Melanocyte of skin (primary cell): ENCODE measurements at places on chromosomes 2 and 18. TPM values are rescaled to one million over a fixed set of nuclear protein-coding genes. Genes with fewer than 3 reads are reported as not detected.

Gene PTPRN
- total RNA-seq = under 0.01 and 1.0 TPM in 2 replicates

Gene GCG
- not detected in 2 replicates for total RNA-seq

Gene RAX
- not detected in 2 replicates for total RNA-seq

Gene ATP8B1
- total RNA-seq = 1.9 and 2.0 TPM in 2 replicates

Gene ADI1
- 53.6 and 76.3 TPM in 2 replicates for total RNA-seq

Gene RNU2-63P
- total RNA-seq = under 0.01 TPM in 2 replicates

Gene RTKN
- 40.3 and 53.4 TPM in 2 replicates for total RNA-seq

Gene SLC38A11
- under 0.01 and 0.73 TPM in 2 replicates for total RNA-seq

Gene GAL3ST2
- not detected in 2 replicates for total RNA-seq

Gene ASB18
- not detected in 2 replicates for total RNA-seq

Gene FOXD4L1
- total RNA-seq = 0.15 TPM in 1 of 2 replicates, not detected in the other

Gene PARD6G
- total RNA-seq = 9.7 and 19.6 TPM in 2 replicates

Gene IGFBP2
- 0.67 and 3.1 TPM in 2 replicates for total RNA-seq

Gene SMYD1
- total RNA-seq = 0.36 and 1.0 TPM in 2 replicates

Gene ZFAND2B
- total RNA-seq = 13.7 and 16.7 TPM in 2 replicates

Gene PDE1A
- total RNA-seq = under 0.01 TPM in 2 replicates

Gene SLC16A14
- total RNA-seq = not detected in 2 replicates

Gene CHRNA1
- total RNA-seq = under 0.01 and 0.46 TPM in 2 replicates

Gene FAP
- 10.3 and 11.4 TPM in 2 replicates for total RNA-seq

Gene NAT8
- total RNA-seq = not detected in 2 replicates

Gene CIB4
- total RNA-seq = not detected in 2 replicates

Gene SCN1A
- under 0.01 and 0.36 TPM in 2 replicates for total RNA-seq

Gene EVX2
- not detected in 2 replicates for total RNA-seq

Gene DSG1
- not detected in 2 replicates for total RNA-seq

Gene ADAM23
- total RNA-seq = 6.3 and 8.8 TPM in 2 replicates

Gene CCDC85A
- total RNA-seq = 0.15 and 0.33 TPM in 2 replicates

Gene CFC1
- total RNA-seq = not detected in 2 replicates

Gene CACNB4
- total RNA-seq = 0.67 and 0.77 TPM in 2 replicates

Gene REG3A
- not detected in 2 replicates for total RNA-seq

Gene TMEM200C
- not detected in 2 replicates for total RNA-seq

Gene TWIST2
- 2.1 and 3.3 TPM in 2 replicates for total RNA-seq

Gene CRYBA2
- 0.31 TPM in 1 of 2 replicates, not detected in the other for total RNA-seq

Gene OTOS
- total RNA-seq = not detected in 2 replicates

Gene SP9
- total RNA-seq = not detected in 2 replicates
